ENCODE measurements at places on chromosomes 4 and X.
A peak's percentile ranks its signal among the peaks of the same experiment; 100 is the strongest.

DNA sequence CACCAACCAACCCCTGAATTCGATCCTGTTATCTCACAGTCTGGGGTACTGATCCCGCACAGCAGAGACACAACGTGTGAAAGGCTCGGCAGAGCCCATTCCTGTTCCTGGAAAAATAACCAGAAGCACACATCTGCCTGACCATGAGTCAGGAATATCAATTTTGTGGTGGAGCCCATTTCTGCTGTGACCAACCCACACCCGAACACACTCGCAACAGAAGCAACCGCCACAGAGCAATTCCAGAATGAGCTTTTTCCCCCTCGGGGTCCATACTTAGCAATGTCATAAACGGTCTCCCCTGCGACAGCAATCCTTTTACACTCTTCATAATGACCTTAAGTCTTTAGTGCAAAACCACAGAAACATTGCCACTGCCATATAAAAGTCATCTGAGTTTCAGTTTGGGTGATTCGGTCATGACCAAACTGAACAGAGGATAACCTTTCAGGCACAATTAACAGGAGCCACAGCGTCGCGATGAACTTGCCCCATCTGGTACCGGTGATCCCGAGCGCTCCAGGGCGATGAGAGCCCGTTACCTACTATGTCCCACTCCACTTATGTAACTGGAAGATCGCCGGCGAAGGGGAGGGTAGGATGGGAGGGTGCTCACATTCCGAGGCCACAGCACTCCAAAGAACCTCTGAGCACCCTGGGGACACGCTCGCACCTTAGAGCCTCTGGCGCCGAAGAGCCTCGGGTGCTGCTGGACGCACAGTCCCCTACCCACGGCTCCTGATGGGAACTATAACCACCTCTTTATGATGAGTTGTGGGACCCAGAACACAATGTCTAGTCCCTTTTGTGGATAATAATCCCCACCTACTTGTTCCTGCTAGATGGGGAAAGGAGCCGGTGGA lies 1.1 kb downstream of the MECP2 start:
- peak; percentile 45 for DNase-seq

GRCh38 chr4:7941111-7941964 lies 1.7 kb upstream of the AFAP1 start:
- DNase-seq: no peak

DNA sequence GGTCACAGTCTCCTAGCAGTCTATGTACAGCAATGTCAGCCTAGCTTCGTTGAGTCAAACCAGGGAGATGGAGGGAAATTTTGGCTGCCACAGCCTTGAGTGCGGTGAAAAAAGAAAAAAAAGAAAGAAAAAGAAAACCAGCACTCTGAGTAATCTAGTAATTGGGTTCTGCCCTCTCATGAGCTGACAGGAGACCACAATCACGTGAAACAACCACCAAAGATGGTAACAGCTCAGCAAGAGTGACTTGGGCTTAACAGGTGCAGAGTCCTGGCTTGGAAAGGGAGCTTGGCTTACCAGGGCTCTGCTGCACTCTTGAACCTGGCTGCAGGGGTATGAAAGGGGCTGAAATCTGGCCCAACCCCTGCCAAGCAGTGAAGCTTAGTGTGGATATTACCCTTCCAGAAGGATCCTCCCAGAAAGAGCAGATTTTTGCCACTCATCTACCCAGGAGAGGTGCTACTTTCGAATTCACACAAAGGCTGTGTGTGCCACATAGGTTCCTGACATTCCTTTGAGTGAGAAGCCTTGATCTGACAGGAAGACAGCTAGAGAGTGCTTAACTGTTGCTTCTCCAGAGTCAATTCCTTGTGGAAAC lies 350.3 kb downstream of the PTTG2 start:
- DNase-seq: peak; percentile 83

- DNase-seq: no peak
Measured at GRCh38 chr4:3317011-3317655, 24.3 kb downstream of the RGS12 start.
